ENCODE measurements at places on chromosomes 1 and 21.
A peak's percentile ranks its signal among the peaks of the same experiment; 100 is the strongest.

GRCh38 chr1:2544875-2545640, 11.1 kb upstream of the TNFRSF14 start:
- no peak for DNase-seq

DNA sequence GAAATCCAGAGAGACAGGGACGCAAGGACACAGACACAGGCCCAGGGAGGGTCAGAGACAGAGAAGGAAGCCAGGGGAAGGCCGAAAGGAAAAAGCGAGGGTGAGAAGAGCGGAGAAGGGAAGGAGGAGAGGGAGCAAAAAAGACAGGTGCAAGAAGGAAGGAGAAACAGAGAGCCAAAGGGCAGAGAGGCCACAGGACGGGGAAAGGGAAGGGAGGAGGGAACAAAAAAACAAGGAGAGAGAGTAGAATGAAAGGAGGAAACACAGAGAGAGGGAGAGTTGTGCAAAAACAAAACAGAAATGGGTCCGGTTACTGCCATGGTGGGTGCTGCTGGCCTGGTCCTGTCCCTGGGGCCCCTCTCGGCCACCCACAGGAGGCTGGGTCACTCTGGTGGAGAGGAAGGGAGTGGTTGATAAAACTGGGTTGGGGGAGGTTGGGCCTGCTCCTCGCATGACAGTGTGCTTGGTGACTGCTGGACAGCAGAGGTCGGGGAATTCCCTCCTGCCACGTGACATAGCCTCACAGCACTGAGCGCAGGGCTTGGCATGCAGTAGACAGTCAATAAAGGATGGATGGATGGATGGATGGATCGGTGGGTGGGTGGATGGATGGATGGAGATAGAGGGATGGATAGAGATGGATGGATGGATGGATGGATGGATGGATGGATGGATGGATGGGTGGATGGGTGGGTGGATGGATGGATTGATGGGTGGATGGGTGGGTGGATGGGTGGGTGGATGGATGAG, 64.8 kb downstream of the RAP1GAP start:
- no peak for DNase-seq

DNA sequence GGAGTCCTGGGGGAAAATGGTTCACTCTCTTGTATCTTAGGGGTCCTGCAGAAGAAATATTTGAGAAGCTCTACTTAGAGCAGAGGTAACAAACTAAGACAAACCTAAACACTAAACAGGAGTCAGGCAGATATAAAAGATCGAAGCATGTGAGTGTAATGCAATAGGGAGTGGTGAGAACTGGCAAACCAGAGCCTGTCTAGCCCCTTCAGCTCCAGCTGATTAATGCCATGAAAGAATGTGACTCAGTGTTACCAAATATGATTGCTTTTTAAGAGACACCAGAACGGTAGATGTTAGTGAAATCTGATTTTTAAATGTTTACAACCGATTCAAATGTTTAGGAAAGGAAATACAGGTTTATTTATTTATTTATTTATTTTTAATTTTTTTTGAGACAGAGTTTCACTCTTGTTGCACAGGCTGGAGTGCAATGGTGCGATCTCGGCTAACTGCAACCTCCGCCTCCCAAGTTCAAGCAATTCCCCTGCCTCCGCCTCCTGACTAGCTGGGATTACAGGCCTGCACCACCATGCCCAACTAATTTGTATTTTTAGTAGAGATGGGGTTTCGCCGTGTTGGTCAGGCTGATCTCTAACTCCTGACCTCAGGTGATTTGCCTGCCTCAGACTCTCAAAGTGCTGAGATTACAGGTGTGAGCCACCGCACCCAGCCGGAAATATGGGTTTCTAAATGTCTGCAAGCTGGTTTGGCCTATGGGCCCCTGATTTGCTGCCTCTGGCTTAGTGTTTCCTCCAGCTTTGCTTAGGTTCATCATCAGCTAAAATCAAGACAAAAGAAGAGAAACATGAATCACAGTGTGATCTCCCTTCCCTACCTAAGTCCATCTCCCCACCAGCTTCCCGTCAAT, 12.2 kb downstream of the TXNIP start:
- no peak for DNase-seq

DNA sequence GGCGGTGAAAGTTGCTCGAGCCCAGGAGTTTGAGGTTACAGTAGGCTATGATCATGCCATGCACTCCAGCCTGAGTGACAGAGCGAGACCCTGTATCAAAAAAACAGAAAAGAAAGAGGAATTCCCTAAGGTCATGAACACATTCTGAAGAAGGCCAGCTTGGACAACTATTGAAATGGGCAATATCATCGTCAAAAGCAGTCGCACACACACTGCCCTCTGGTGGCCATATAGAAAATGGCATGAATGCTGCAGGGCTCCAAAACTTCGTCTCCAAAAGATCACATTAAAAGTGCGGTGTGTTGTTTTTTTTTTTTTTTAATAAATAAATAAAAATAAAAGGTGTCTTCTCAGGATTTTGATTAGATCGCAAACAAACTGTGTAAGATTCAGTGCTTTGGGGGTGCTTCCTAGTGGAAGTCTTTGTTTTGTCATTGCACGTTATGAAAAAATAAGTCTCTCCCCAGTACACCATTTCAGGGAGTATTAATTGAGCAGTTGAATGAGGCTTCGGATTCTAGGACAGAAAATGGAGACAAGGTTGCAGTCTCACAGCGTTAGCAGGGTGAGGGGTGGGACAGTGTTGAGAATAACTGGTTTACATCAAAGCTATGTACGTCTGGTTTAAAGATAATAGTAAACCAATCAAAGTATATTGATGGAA, 87.5 kb upstream of the FMN2 start:
- peak; percentile 68 for DNase-seq

DNA sequence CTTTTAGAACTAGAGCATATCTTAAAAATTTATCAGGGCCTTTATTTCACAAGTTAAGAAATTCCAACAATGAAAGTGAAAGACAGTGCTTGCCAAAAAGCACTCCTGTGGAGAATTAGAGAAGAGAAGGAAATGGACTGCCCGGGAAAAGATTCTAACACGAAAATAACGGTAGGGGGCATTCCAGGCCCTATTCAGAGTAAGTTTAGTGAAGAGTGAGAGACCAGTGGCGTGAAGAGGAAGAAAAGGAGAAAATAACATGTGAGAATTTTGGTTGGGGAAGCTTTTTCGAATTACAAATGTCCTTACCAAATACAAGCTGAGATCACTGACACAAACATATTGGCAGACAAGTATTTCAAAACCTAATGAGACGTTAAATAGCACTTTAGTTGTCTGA, 38.4 kb upstream of the RBM34 start:
- peak; percentile 20 for DNase-seq

- DNase-seq, result no peak
Measured at GRCh38 chr21:44842721-44843445, 25.0 kb upstream of the SUMO3 start.

DNA sequence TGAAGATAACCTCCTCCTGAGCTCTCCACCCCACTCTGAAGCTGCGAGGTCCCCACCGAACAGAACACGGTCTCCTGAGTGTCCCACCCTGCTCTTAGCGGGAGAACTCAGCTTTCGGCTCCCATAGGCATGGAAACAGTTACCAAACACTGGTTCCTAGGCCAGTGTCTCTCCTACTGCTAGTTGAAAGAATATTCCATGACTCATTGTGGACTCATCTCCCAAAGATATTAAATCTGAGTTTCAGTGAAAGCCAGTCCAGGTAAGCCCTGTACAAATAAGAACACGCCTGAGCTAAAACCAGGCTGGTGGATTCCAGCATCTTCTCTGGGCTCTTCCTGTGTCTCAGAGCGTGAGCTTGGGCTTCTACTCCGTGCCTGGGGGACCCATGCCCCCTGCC, 107.5 kb upstream of the CLDN14 start:
- DNase-seq, result no peak

- no peak for DNase-seq
Measured at GRCh38 chr1:230137337-230137815, 70.3 kb downstream of the GALNT2 start.

- DNase-seq, result no peak
Measured at GRCh38 chr21:31299291-31300147, 44.5 kb downstream of the TIAM1 start.

GRCh38 chr1:52631759-52632331, 1.1 kb upstream of the SHISAL2A start:
- DNase-seq, result no peak

GRCh38 chr1:55192093-55192492, 23.1 kb downstream of the USP24 start:
- DNase-seq, result no peak

GRCh38 chr1:248807067-248807737, 18.5 kb downstream of the SH3BP5L start:
- peak; percentile 76 for DNase-seq
